ENCODE measurements at places on chromosomes 13 and 19.

- no peak for DNase-seq
These were observed 2902.5 kb downstream of the PCDH9 start for GRCh38 chr13:64327505-64328194.

- no peak for DNase-seq
These were observed 278.7 kb downstream of the KLF5 start for GRCh38 chr13:73337532-73337931.

DNA sequence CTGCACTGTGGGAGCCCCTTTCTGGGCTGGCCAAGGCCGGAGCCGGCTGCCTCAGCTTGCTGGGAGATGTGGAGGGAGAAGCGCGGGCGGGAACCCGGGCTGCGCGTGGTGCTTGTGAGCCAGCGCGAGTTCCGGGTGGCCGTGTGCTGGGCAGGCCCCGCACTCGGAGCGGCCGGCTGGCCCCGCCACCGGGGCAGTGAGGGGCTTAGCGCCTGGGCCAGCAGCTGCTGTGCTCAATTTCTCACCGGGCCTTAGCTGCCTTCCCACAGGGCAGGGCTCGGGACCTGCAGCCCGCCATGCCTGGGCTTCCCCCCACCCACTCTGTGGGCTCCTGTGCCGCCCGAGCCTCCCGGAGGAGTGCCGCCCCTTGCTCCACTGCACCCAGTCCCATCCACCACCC, 669.1 kb downstream of the PCDH9 start:
- no peak for DNase-seq

- no peak for DNase-seq
These were observed 391.6 kb downstream of the PCDH20 start for GRCh38 chr13:61024046-61024445.

DNA sequence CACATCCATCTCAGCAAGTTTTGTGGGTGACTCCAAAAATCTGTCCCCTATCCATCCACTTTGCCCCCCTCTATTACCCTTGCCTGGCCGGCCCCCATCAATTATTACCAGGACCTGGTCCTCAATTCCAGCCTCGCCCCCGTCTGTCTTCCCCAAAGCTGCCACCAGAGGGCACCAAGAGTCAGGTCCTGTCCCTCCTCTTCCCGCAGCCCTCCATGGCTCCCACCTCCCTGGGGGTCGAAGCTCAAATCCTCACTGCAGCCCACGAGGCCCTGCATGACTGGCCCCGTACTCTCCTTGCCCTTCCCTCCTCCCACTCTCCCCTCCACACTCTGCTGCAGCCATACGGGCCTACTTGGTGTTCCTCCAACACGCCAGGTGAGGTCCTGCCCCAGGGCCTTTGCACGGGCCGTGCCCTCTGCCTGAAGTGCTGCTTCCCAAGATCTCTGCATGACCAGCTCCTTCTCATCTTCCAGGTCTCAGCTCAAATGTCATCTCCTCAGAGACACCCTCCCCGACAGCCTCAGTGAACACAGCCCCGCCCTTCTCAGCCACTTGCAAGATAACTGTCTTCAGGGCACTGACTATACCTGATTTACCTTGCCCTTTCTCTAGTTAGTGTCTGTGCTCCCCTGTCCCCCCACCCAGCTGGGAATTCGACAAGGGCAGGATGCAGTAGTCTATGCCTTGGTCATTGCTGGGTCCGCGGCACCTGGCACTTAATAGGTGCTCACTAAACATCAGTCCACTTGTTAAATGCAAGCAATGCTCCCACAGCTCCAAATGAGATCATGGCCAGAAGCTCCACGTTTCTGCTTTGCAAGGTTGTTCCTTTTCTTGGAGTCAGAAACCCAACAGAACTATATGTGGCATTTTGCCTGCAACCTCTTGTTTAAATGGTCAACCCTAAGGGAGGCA, 16.8 kb upstream of the SEMA6B start:
- peak; percentile 53 for DNase-seq

- DNase-seq, result no peak
These were observed 960.0 kb upstream of the PCDH20 start for GRCh38 chr13:62375653-62376052.

GRCh38 chr13:50513300-50513877, 330.1 kb downstream of the DLEU7 start:
- no peak for DNase-seq

DNA sequence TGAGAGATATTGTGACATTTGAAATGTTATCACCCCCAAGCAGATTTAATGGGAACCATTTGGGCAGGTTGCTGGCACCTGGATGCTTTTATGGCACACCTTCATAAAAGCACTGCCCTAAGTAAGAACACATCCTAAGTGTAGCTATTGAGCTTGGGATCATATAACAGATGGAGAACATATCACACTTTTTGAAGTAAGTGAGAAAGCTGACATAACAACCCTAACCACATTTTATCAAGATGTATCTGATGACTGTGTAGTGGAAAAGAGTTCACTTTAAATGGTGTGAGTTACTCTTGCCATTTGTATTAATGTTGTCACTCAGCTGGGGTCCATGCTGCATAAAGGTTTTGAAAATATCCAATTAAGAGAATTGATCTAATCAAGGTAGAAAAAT, 287.9 kb downstream of the DCLK1 start:
- no peak for DNase-seq

GRCh38 chr13:22505489-22505888, 675.3 kb upstream of the SGCG start:
- no peak for DNase-seq

DNA sequence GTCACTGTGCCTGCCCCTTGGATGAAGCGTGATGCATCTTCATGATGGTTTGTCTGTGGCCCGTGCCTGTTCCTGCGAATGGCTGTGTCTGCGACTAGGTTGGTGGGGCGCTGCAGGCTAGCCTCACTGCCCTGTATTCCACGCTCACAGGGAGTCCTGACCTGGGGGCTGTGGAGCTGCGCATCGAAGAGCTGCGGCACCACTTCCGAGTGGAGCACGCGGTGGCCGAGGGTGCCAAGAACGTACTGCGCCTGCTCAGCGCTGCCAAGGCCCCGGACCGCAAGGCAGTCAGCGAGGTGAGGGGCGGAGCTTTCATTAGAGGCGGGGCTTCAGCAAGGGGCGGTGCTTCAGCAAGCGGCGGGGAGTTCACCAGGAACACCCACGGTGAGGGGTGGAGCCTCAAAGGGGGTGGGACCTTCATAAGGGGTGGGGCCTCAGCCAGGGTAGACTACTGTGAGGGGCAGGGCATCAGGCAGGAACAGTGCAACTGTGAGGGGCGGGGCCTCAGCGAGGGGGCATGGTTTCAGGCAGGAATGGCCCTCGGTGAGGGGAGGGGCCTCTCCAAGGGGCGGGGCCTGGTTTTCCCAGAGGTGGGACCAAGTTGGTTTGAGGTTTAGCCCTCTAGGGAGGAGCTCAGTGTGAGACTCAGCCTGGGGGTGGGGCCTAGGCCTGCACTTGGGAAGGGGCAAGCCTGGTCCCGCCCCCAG, 17.2 kb downstream of the PKN1 start:
- DNase-seq, result peak; percentile 94

- DNase-seq, result no peak
These were observed 22.6 kb upstream of the CDC16 start for GRCh38 chr13:114212158-114212495.

- no peak for DNase-seq
These were observed 102.1 kb upstream of the TSC22D1 start for GRCh38 chr13:44678197-44678596.

DNA sequence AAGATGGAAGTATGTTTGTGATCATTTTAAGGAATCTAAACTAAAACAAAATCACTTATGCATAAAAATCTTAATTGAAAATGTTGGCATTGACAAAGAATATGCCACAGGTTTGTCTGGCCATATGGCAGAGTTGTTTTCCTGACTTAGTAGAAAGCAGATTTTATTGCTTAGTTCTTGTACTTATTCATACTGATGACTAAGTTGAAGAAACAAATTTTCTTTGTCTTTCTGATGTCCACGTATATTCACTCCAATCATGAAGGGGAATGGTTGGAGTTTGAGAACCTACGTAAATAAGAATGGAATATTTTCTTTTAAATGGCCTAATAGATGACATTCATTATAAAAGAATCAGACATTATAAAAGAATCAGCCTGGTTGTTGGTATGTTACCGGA, 8.0 kb upstream of the GPC6 start:
- DNase-seq, result no peak

DNA sequence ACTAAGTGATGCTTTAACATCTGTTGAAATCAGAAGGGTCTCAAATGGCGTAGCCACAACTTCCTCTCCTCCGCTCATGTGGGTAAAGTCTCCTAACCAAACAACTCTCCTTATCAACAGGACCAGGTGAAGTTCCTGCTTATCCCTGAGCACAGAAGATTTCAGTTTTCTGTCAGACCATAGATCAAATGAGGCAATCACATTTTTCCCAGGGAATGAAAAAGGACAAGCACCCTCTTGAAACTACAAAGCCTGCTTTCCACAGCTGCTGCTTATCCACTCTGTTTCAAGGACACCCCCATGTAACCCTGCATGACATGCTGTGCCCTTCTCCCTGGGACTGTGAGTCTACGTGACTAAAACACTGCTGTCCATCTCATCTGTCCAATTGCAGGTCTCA, 788.3 kb upstream of the SLITRK5 start:
- no peak for DNase-seq

- DNase-seq, result no peak
These were observed 799.3 kb upstream of the ARGLU1 start for GRCh38 chr13:107367258-107367657.

DNA sequence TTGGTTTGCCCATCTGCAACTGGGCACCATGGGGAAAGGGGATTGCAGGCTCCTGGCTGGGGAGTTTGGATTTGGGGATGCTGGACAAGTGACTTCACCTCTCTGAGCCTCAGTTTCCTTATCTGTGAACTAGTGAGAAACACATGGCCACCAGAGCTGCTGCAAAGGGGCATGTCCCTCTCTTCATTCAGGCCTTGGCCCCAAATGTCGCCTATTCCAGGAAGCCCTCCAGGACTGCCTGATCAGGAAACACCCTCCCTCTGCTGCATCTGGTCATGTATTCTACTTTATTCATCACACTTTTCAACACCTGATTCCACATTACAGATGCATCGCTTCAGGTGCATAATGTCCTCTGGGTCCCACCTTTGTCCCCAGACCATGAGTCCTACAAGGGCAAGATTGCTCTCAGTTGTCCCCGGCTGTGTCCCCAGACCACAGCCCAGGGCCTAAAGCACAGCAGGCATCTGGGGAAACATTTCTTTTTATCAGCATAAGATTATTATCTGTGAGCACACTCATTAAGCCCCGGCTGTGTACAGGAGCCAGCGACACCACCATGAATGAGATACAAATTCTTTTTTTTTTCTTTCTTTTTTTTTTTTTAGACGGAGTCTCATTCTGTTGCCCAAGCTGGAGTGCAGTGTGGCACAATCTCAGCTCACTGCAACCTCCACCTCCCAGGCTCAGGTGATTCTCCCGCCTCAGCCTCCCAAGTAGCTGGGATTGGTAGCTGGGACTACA, 37.5 kb downstream of the ARRDC2 start:
- no peak for DNase-seq

GRCh38 chr19:34041925-34042521, 130.3 kb upstream of the LSM14A start:
- peak; percentile 41 for DNase-seq

GRCh38 chr19:40674291-40674690, 16.2 kb downstream of the NUMBL start:
- DNase-seq, result peak; percentile 15

GRCh38 chr19:30395283-30395682, 23.1 kb downstream of the ZNF536 start:
- no peak for DNase-seq

GRCh38 chr13:97284558-97284957, 62.4 kb downstream of the MBNL2 start:
- DNase-seq, result no peak

DNA sequence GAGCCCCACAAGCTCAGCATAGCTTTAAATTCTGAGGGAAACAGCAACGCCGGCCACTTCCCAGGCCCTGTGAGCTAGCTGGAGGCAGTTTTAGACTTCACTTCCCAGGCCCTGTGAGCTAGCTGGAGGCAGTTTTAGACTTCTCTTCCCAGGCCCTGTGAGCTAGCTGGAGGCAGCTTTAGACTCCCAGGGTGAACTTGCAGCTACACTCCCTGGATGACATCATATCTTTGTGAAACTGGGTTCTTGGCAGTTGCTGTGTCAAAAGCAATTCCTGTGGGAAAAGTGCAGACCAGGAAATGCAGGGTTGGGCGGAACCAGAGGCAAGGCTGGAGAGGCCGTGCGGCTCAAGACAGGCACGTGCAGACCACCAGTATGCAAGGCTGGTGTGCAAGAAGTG, 12.7 kb downstream of the SOX1 start:
- DNase-seq, result no peak

DNA sequence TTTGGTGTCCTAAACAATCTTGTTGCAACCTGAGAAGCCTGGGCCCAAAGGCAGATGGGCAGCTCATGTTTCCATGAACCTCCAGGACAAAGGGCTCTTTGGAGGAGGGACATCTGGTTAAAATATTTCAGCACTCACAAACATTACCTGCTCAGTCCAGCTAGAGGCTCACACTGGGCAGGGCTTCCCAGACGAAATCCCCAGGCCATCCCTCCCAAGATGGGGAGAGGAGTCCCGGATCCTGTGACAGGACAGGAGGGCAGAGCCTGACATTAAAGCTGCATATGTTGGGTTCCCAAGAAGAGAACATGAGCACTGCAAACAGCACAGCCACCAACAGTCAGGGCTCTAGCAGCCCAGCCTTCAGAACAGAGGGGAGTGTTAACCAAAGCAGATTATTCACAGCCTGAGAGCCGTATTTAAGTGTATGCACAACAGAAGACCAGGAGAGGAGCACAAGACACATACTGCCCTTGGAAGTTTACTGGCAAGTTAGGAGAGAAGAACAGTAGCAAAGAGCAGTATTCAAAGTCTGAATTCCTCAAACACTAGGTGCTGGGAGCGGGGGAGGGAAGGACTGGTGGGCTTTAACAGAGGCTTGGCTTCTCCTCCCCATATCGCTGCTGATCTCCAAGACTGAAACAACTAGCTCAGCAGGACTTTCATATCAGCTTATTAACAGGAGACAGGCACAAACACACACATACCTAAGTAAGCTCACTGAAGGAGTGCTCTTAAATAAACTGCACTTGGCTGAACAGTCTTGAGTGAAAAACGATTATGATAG, 12.3 kb downstream of the ATP7B start:
- DNase-seq, result peak; percentile 81

- no peak for DNase-seq
These were observed 3.3 kb upstream of the CLPP start for GRCh38 chr19:6358003-6358402.

DNA sequence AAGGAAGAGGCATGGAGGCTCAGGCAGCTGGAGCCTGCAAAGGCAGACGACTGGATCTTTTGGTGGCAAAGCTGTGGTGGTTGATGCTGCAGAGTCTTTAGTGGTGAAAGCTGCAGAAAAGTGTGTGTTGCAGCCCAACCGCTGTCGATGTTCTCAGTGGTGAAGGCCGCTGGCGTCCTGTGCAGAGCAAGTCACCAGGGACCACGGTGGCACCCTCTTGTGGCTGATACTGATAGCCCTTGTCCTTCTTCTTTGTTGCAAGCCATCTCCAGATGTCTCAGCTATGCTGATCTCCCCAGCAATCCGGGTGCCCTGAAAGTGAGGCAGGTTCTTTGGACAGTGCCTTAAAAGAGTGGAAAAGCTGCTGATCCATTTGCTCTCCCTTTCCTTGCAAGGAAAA, 610.9 kb upstream of the PCDH9 start:
- DNase-seq, result peak; percentile 38

GRCh38 chr13:74442751-74443150, 308.5 kb upstream of the KLF12 start:
- DNase-seq, result no peak

GRCh38 chr13:76016799-76017400, 380.8 kb downstream of the LMO7 start:
- no peak for DNase-seq
